ENCODE measurements at places on chromosomes 16 and 17.
A peak's percentile ranks its signal among the peaks of the same experiment; 100 is the strongest.

DNA sequence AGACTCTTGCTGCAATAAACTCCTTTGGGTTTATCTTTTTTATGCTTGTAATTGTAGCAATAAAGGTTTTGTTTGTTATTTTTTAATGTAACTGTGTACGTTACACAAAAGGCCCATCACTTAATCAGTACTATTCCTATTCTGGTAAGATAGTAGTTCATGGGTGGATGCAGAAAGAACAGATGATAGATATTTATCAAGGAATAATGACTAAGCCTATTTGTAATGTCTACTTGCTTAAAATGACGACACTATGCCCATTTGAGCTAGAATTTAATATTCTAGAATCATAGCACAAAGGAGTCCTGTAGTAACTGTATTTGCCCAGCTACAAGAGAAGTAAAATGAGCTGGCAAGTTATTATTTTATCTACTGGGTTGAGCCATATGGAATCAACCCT lies 235.4 kb upstream of the DYNLRB2 start:
- no peak for DNase-seq

GRCh38 chr17:66957951-66958579 lies 6.4 kb upstream of the CACNG4 start:
- no peak for DNase-seq

GRCh38 chr16:64983963-64984362 lies 137.9 kb downstream of the CDH11 start:
- peak; percentile 72 for DNase-seq

- DNase-seq = no peak
Observed at GRCh38 chr16:47045459-47045858, 72.0 kb upstream of the DNAJA2 start.

DNA sequence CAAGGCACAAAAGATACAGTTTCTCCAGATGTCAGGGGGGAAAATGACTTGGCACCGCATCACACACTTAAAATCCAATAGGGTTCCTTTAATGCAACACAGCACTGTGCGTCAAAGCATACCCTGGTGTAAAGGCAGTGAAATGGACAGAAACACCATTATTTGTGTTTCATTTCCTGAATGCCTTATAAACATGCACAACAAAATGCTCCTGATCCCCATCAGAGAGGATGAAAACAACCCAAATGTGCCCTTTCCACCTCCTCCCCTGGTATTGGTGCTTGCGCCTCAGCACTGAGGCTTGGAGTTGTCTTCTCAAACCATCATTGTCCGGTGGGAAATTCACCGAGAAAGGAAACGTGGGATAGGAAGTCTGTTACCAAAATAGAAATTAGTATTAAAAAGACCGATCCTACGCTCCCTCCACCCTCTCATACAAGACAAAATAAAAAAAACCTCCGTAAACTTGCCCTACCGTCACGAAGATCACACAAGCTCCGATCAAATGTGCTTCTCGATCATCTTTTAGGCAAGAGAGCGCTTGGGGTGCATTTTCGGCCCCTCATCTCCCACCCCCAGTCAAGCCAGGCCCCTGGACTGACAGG lies 722 bp downstream of the CDC27 start:
- DNase-seq = peak; percentile 17

GRCh38 chr17:79337053-79337452 lies 262.4 kb downstream of the ENGASE start:
- no peak for DNase-seq

DNA sequence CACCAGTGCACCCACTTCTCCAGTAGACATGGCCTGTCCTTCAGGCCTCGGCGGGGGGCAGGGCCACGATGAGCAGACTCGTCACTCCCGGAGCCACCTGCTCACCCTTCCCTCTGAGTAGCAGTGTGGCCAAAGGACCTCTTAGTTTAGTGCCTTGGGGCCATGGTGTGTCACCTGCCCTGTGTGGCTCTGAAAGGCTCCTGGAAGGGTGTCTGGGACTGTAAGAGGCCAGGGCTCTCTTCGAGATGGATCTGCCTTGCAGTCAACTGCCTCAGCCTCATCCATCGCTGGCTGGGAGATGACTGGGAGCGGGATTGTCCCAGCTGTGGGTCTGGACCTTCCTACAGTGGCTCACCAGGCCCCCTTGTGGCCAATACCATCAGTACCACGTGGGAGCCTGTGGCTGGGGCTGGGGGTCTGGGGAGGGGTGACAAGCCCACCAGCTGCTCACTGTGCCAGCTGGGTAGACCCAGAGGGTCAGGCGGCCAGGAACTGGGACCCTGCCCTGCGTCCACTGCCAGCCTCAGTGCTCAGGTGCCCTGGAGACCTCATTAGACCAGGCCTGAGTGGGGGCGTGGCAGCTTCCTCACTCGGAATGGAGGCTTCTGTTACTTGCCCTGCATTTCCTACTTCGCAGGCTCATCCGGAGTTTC lies 133.4 kb downstream of the OR1D5 start:
- peak; percentile 56 for DNase-seq

GRCh38 chr17:15514469-15514868 lies 47.0 kb upstream of the CDRT4 start:
- DNase-seq = no peak

- DNase-seq = no peak
Observed at GRCh38 chr17:76493505-76494167, 7.6 kb downstream of the RHBDF2 start.

DNA sequence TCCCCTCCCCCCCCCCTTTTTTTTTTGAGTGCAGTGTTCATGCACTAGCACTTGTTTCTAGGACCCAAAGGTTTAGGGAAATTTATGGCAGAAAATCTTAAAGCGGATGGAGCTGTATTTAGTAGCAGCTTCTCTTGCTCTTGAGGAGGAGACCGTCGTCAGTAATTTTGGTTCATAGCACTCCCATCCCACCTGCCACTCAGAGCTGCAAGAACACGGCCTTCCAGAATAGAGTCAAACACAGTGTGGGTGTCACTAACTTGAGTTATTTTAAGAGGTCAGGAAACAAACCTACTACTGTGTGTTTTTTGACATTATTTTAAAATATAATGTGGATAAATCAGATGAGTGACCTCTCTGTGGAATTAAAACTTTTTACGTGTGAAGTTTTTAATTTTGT lies 37.3 kb downstream of the SEC14L1 start:
- DNase-seq = no peak

DNA sequence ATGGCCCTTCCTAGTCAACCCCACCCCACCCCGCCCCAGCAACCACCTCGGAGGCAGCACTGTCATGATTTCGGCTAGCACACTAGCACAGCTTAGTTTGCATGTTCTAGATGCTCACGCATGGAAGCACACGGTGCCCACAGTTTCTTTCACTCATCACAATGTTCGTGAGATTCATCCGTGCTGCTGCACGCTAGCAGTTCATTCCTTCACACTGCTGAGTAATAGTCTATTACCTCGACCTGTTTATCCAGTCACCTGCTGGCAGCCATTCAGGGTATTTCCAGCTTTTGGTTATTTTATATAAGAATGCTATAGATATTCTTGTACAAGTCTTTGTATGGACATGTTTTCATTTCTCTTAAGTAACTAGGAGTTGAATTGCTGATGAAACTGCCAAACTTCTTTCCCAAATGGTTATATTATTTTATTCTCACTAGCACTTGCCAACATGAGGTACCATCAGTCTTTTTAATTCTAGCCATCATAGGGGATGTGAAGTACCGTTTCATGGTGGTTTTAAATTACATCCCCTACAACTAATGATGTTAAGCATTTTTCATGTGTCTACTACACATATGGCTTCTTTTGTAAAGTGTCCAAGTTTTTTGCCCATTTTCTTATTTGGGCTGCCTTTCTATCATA lies 75.7 kb downstream of the CYTH1 start:
- no peak for DNase-seq

DNA sequence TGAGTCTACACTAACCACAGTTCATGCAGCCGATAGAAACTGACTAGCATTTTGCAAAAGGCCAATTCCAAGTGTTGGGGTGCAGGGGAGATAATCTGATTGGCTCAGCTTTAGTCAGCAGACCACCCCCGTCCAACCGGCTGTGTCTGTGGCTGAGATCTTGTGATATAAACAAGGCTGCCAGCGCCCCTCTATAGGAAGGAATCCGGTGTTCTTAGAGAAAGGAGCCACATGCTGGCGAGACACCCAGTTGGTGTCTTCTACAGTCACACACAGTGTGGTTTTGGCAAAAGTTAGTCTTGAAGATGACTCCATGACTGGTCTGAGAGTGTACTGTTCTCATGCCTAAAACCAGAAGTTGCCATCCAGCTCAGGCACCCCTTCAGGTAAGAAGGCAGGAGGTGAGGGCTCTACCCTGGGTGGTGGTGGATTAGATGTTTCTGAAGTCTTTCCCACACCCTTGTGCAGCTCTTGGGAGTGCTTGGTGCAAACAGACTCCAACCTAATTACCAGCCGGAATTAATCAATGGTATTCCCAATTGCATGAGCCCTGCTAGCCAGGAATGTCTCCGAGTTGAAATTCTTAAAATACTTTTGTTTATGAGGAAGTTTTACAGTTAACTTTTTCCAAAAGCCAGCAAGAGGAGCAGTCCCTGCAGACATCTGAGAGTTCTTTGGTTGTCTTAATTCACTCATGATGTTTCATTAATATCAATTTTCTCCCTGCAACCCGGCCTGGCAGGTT lies 172.3 kb upstream of the IRX6 start:
- peak; percentile 58 for DNase-seq

DNA sequence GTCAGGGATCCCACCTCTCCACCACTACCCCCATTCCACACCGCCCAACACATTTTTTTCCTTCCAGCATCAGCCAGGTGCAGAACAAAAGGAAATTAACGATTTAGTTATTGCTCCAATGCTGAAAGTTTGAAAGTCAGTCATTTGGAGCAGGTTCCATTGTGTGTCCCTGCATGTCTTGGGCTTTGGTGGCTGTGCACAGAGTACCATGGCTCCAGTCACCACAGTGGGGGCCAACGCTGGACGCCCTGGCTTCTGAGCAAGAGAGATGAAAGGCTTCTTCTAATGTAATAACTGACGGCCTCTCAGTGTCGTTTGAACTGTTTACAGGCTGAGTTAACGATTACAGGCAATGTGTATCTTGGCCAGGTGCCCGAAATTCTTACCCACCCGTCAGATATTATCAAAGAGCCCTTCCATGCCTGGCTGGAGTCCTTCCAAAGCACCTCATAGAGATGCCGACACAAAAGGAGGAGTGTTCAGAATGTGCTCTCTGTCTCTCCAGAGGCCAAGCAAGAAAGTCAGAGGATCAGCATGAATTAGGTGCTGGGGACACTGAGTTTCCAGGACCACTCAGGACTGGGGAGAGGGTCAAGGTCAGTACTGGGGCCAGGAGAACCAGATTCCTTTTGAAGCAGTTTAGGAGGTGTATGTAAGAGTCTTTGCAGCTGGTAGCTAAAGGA lies 25.9 kb downstream of the RNF43 start:
- no peak for DNase-seq

GRCh38 chr17:48426019-48426665 lies 3.9 kb downstream of the SKAP1 start:
- DNase-seq = no peak
